MG63 (cell line): ENCODE measurements at places on chromosomes 11 and 22. TPM values are rescaled to one million over a fixed set of nuclear protein-coding genes. Genes with fewer than 3 reads are reported as not detected.

- no peak for DNase-seq
Observed at GRCh38 chr11:28524098-28524497, 415.9 kb downstream of the METTL15 start.

- DNase-seq, result no peak
Observed at GRCh38 chr11:108984523-108984922, 319.7 kb downstream of the DDX10 start.

DNA sequence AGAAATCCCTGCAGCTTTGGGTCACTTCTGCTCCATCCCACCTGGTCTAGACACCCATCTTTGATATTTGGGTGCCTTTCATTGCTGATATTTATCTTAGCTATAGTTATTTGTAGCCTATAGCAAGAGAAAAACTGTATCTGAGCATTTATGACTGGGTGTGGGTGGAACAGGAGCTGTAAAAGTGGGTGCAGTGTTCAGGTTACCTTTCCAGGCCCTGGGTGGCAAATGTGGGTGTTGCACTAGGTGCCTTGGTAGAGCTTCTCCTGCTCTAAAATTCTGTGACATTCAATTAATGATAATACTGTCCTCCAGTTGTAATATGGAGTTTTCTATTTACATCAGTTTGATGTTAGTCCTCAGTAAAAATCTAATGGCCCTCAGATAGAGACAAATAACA lies 78.4 kb upstream of the OR4B1 start:
- no peak for DNase-seq

DNA sequence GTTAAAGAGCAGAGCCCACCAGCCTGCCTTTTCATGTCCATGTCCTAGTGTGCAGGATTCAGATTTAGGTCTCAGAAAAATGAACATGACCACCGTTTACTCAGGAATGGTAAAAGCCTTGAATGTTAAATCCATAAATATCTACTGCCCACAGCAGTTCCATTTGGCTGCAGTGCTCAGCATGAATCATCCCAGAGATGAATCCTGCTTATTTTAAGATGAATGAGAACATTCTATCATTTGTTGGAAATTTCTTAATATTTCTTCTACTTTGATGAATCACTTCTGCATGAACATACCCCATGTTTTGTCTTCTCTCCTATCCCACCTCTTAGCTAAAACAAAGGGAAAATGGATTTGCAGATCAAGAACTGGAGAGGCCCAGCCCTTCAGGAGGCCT lies 47.5 kb upstream of the AQP11 start:
- peak; percentile 58 for DNase-seq

DNA sequence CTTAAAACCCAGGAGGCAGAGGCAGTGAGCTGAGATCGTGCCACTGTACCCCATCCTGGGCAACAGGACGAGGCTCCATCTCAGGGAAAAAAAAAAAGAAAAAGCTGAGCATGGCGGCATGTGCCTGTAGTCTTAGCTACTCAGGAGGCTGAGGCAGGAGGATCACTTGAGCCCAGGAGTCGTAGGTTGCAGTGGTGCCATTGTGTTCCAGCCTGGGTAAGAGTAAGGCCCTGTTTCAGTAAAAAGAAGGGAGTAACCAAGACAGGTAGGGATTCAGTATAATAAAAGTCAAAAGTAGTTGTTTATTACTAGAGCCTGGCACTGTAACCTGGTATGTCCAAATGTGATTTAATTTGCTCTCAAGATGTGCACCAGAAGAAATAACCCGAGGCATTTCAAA lies 8.1 kb upstream of the RAB30 start:
- no peak for DNase-seq

GRCh38 chr22:48960576-48960975 lies 867.1 kb downstream of the BRD1 start:
- no peak for DNase-seq

GRCh38 chr22:40726514-40726913 lies 47.2 kb downstream of the MCHR1 start:
- DNase-seq, result no peak

GRCh38 chr11:84372381-84372950 lies 1086.3 kb upstream of the CCDC90B start:
- DNase-seq, result no peak

- no peak for DNase-seq
Observed at GRCh38 chr11:45513821-45514340, 151.5 kb downstream of the CHST1 start.

- DNase-seq, result peak; percentile 76
Observed at GRCh38 chr11:19079643-19080440, 19.3 kb upstream of the MRGPRX2 start.

DNA sequence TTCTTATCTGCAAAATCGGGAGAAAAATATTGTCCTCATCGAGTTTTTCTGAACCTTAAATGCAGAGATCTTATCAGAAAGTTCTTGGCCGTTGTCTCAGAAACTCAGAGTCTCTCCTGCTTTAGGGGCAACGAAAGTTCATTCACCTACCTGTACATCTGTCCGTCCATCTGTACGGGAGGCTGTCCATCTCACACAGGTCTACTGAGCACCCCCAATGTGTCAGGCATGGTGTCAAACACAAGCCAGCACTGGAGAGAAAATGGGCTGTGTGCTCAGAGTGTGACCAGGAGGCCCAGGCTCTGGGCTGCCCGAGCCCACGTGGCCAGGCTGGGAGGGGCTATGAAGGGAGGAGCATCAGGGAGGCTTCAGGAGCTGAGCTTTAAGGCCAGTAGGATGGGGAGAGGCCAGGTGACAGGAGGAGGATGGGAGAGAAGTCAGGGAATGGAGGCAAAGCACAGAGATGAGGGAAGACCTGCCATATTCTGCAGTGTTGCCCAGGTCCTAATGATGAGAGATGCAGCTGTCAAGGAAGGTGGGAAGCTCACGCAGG lies 62.4 kb upstream of the MYEOV start:
- DNase-seq, result no peak

DNA sequence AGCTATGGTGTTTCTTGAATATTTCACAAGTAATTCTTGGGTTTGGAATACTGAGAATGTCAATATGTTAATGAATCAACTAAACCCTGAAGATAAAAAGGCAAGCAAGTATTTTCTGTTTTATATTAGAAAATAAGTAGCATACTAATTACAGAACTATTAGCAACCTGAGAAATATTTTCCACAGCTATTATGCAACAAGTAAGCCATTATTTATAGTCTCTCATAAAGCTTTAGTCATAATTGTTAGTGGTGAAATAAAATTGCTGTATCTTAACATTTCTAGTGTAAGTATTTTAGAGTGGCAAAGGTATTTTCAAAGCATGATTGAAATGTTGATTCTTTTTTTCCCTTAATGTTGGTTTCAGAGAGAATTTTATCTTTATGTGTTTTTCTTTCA lies 53.3 kb downstream of the FAR1 start:
- no peak for DNase-seq

GRCh38 chr22:29113319-29113718 lies 40.5 kb downstream of the KREMEN1 start:
- DNase-seq, result no peak

DNA sequence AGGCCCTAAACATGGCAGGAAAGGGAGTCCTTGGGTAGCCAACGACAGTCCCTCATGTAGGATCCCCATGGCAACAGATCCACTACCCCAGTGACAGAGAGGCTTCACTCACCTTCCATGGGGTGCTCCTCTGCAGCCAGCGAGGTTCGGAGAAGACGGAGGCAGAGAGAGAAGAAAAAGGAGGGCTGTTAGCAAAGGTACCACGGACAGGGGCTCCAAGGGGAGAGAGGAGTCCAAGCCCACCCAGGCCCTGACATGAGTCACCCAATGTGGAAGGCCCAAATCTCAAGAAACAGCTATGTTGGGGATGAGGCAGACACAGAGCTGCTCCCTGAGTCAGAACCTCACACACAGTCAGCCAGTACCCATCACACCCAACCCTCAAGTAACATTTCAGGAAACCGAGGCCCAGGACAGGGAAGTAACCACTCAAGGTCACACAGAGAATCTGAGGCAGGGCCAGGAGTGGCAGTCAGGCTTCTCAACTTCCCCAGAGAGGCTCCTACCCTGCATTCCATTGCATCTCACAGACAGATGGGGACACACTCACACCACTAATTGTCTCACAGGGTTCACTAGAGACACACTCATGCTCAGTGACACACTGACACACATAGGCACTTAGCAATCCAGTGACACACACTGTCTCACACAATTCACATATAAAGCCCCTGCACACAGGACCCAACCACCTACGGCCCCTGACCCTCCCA lies 25.2 kb downstream of the NRXN2 start:
- DNase-seq, result no peak

- DNase-seq, result no peak
Observed at GRCh38 chr11:119626871-119627270, 102.1 kb downstream of the NECTIN1 start.

DNA sequence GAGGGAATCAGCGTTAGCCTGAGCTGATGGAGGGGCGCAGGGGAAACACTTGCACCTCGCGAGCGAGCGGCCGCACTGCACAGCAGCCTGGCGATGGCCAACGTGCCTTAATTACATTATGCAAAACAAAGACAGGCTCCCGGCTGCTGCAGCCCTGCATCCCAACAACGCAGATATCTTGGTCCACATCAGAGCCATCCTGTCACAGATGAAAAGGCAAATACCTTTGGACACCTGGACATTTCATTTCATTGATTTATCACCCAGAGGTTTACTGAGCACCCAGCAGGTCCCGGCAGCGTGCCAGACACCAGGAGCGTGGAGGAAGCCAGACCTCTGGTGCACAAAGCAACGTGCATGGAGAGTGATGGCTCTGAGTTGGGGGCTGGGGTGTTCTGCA lies 843.0 kb downstream of the TBC1D22A start:
- DNase-seq, result no peak

- peak; percentile 71 for DNase-seq
Observed at GRCh38 chr11:12810568-12810894, 136.3 kb downstream of the TEAD1 start.

DNA sequence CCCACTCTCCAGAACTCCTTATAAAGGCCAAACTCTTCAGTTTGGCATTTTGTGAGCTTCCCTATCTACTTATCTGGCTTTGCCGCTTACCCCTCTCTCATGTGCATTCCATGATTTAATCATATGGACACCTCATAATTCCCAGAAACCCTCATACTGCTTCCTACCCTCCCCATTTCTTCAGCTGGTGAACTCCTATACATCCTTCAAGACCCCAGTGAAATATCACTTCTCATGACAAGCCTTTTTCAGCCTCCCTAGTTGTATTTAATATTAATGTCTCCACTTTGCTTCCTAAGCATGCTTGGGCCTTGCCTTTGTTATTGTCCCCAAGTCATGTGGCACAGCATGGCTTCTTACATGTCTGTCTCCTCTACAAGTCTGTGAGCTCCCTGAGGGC lies 13.7 kb upstream of the TSPAN18 start:
- no peak for DNase-seq

DNA sequence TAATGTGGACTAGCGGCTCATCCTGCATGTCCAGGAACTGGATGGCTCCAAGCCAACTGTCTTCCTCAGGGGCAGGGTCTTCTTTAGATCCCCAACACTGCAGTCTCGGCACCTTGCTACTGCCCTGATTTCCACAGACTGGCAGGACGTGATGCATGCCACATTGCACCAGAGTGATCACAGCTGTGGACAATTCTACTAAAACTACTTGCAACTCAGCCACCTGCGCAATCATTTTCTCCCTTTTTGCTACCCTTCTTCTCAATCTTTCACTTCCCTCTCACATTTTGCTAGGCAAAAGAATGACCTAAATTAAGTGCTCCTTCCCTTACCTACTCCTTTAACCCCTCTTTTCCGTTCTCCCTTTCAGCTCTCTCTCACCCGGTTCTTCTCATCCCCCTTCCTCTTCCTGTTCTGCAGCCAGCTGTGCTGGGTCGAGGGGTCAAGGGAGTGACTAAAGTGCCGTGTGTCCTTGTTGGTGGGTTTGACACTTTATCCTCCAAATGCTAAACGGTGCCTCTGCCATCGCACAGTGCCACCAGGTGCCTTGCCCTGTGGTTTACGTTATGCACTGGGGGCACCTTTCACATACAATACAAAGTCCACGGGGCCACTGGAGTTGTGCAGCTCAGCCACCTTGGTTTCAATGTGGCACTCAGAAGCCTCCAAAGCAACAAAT lies 11.5 kb upstream of the PEX26 start:
- no peak for DNase-seq

DNA sequence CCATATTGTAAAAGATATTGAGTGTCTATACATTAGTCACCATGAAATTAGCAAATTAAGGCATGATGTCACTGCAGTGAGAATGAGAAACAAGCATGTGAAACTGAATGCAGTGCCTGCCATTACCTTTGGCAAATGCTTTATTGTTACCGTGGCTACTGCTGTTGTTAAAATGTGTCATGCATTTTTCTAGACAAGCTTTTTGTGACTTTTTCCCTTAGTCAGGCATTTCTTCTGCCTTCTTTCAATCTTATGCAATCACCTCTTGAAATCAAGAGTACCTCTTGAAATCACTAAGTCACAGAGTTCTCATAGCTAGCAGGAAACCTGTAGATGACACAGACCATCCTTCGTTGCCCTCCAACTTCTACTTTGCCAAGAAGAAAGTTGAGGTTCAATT lies 461.7 kb upstream of the TENM4 start:
- DNase-seq, result no peak

GRCh38 chr11:74154620-74155281 lies 16.1 kb downstream of the C2CD3 start:
- peak; percentile 12 for DNase-seq

GRCh38 chr22:34129691-34130486 lies 209.6 kb upstream of the LARGE1 start:
- DNase-seq, result no peak

DNA sequence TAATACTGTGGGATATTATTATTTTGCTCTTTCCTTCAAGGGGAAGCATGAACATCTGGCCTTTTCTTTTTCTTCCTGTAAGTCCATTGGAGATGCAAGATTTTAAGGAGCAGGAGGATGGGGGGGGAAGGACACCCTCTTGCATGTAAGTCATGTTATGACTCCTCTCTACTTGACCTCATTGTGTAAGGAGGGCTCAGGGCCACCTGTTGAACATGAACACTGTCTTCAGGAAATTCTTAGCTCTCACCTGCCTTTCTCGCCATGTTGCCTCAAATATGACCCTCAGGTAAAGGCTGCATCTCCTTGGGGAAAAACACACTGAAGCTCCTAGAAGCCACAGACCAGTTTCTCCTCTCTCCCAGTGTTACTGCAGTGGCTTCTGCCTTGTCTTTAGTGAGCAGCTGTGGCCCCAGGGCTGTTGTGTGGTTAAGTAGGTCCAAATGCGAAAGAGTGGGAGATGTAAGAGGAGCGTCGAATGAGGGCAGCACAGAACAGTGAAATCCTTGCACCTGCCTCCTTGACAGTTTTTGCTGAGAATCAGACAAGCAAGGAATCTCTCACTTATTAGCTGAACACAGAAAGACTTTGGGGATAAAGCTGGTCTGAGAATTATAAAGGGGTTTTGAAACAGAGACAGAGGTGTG lies 1.3 kb upstream of the RAG1 start:
- no peak for DNase-seq

GRCh38 chr11:118427707-118428106 lies 8.6 kb upstream of the KMT2A start:
- no peak for DNase-seq

GRCh38 chr11:65573391-65574079 lies 1.2 kb downstream of the FAM89B start:
- no peak for DNase-seq

GRCh38 chr22:24059793-24060192 lies 48.7 kb downstream of the CABIN1 start:
- DNase-seq, result no peak

Gene IPO7
- 115 and 285 TPM in 2 replicates for total RNA-seq

Gene RNF214
- total RNA-seq, result 1.3 and 2.4 TPM in 2 replicates

Gene DDI1
- total RNA-seq, result not detected in 2 replicates

Gene CALCB
- total RNA-seq, result not detected in 2 replicates

Gene TRIM49B
- not detected in 2 replicates for total RNA-seq
